ENCODE measurements at places on chromosomes 2 and 18.

- no peak for DNase-seq
These were observed 171.4 kb upstream of the EPAS1 start for GRCh38 chr2:46125798-46126197.

DNA sequence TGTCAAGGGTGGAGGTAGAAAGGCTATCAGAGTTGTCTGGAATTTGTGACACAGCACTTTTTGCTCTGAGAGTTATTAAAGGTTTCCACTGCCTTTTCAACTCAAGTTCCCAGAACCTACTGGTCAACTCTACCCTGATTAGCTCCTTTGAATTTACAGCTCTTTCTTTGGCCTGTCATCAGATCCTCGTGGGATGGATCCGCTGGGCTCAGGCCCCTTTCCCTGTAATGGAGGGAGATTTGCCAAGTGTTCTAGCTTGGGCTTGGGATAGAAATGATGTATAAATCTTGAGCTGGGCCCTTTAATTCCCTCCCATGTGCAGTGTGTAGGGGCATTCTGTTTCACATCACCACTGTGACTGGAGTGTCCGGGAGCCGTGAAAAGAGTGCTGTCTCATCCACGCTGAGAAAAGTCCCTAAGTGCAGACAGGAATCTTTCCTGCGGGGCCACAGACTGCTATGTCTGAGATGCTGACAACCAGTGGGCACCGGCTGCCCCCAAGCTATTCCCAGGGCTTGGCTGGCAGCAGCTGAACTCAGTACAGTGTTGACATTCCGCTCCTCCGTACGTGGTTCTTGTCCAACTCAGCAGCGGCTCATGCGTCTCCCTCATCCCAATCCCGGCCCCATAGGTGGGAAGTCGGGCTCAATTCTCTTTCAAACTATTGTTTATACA lies 46.9 kb upstream of the ARHGAP28 start:
- no peak for DNase-seq

DNA sequence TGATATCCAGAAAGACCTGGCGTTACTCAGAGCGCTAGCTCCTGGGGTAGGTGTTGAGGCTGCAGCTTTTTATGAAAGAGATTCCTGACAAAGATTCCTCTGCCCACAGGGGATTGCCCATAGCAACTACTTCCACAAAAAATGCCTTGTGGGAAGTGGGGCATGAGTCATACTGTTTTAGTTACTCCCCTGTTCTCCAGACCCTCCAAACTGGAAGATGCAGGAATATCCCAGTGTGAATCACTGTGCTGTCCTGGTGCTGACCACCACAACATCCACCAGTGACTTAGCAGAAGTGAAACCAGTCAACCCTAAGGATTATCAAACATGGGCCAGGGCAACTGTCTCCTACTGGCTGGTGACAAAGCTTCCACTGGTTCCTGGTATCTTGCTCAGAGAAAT lies 61.8 kb downstream of the CDH2 start:
- DNase-seq = no peak

- DNase-seq = no peak
These were observed 422.1 kb downstream of the PARD3B start for GRCh38 chr2:204967199-204967960.

DNA sequence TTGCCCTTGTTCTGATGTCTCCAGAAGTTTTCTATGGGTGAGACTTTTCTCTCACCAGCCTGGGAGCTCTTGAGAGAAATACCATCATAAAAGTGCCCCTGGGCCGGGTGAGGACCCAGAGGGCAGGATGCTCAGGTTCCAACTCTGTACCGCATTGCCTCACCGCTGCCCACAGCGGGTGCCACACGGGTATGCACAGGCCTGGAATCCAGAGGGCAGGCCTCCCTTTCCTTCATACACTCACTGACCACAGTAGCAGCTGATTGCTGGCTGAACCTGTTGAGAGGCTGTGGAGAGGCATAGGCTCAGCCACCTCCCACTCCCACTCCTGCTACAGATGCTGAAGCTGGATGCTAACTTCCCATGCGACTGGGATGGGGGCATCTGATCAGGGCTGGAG lies 293.8 kb downstream of the CYP26B1 start:
- DNase-seq = no peak

GRCh38 chr2:109607766-109608165 lies 6.0 kb downstream of the SEPTIN10 start:
- DNase-seq = no peak

GRCh38 chr2:46193356-46193755 lies 103.9 kb upstream of the EPAS1 start:
- DNase-seq = no peak

GRCh38 chr2:162342321-162342720 lies 1.6 kb upstream of the GCA start:
- DNase-seq = no peak

DNA sequence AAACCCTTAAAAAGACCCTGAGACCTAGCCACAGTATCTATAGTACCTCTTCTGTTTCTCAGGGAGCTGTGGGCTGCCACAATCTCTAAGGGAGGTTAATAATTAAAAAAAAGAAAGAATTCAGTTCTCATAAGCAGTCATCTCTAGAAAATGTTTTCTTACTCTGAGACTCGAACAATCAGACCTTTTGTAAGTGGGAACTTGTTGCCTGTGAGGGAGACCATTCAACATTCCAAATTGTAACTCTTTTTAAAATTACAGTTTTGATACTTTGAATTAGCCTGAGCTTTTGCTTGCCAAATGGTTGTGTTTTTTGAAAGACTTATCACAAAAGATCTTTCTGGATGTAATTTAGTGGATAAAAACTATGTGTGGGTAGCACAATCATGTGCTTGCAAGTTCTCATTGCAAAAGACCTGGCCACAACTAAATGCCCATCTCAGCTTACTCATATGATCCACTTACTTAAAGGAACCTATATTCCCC lies 33.3 kb downstream of the IL1R2 start:
- no peak for DNase-seq

DNA sequence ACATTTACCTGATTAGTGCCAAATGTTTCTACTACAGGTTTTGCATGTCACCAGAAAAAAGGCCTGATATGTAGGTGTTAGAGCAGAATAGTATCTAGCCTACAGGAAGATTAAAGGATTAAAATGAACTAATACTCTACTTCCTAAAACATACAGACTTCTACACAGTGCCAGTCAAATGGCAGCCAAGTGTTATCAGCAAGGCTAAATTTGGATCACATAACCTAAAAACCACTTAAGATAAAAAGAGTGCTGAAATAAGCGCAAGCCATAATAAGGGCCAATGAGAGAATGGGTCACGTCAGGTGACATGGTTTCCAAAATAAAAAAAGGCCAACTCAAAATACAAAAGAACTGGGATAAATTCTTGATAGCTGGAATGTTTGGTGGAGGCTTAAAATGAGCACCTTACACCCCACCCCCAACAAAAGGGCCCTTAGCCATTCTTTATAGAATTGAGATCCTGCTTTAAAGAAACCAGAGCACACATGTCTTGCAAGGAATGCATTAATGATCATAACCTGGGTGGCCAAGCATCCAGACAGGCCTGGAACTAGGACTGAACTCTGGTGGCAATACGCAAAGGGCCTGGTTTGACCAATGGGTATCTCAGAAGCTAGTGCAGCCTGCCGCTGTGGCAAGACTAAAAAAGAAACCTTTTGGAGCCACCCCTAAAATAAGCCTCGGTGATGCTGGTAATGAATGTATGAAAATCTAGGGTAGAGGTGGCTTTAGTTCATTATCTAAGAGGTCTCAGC lies 32.4 kb downstream of the IRS1 start:
- DNase-seq = no peak

DNA sequence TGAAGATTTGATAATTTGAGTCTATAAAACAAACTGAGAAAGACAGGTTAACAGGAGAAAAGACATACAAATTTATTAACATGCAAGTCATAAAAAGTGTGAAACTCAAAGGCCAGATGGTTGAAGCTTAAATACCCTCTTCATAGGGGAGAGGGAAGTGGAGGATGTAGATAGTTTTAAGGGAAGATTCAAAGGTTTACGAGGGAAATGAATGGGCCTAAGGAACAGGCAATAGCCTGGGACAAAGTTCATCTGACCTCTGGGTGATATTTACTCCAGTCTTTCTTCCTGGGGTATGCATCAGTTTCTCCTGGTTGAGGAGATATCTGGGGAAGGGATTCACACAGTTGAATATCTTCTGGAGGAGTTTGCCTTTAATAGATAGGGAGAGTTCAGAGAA lies 215.0 kb upstream of the SP5 start:
- no peak for DNase-seq

- DNase-seq = no peak
These were observed 176.8 kb upstream of the CELF4 start for GRCh38 chr18:37742436-37742835.

- no peak for DNase-seq
These were observed 52.4 kb downstream of the LIMS1 start for GRCh38 chr2:108586631-108587030.

DNA sequence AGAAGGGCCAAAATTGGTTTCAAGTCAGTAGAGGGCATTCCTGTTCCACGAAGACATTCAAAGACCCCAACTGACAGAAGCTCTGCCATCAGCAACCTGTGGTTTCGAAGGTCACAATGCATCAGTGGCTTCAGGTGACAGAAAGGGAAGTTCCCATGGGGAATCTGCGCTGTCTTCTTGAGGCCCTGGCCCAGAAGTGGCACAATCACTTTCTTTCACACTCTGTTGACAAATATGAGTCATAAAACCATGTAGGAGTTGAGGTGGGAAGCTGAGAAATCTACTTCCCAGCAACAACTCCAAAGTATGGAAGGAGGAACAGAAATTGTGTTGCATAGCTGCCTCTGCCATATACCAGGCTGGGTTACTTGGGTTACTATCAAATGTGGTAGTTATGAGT lies 621.1 kb upstream of the FANCL start:
- DNase-seq = no peak

- no peak for DNase-seq
These were observed 447.6 kb upstream of the POU3F3 start for GRCh38 chr2:104406261-104406726.

GRCh38 chr2:76469066-76469465 lies 758.4 kb upstream of the GCFC2 start:
- DNase-seq = no peak

DNA sequence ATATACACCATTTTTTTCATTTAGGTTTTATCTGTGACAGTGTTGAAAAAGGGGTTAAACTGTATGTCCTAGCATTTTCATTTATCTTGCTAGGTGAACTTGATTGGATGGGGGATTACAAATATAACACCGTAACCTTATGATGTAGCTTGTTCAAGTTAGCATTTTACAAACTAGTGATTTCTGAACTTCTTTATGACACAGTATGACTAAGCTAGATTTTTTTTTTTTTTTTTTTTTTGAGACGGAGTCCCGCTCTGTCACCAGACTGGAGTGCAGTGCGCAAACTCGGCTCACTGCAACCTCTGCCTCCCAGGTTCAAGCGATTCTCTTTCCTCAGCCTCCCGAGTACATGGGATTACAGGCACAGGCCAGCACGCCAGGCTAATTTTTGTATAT lies 47.1 kb downstream of the KCMF1 start:
- DNase-seq = no peak

- no peak for DNase-seq
These were observed 118.9 kb downstream of the CCDC102B start for GRCh38 chr18:68916734-68917133.

GRCh38 chr2:189013671-189014448 lies 39.7 kb downstream of the COL3A1 start:
- DNase-seq = no peak

DNA sequence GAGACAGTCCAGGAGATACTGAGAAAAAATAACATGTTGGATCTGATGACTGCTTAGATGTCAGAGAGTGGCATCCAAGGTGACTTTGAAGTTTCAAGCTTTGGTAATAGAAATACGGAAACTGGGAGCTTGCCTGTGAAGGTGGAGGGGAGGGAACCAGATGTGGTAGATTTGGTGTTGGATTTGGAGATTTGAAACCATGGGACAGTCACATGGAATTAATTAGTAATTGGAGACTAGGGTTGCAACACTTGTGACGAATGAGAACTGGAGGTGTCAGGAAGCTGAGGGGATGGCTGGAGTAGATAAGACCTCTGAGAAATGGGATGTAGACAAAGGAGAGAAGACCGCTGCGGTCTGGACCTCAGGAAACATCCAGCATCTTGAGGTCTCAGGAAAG lies 46.7 kb downstream of the RPL37A start:
- DNase-seq = no peak

GRCh38 chr2:44200759-44201158 lies 32.1 kb downstream of the PPM1B start:
- no peak for DNase-seq

DNA sequence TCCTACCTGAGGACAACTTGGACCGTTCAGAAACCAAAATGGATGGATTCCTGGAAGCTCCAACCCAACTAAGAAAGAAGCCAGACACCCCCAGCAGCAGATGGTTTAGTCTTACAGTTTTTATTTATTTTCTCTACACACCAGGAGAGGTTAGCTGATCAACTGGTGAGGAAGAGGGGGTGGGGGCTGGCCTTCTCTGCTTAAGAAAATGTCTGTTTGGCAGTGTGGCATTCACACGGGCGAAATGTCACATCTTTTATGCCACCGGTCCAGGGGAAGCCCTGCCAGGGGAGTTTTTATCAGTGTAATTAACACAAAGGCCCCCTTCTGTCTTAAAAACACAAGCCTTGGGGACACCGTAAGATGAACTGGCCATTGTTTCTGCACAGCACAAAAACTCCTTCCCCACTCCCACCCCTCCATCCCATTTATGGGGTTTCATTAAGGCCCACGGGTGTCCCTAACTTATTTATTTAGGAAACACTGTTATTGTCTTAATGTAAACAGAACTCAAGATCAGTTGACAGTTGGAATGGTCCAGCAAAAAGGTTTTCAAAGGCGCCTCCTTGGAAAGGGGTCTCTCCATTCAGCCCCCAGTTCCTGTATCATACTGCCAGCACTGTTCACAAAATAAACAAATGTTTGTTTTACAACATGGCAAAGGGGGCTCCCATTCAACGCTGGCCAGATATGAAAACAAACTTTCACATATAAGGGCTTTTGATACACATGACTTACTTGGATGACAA lies 217.0 kb downstream of the C1D start:
- no peak for DNase-seq

DNA sequence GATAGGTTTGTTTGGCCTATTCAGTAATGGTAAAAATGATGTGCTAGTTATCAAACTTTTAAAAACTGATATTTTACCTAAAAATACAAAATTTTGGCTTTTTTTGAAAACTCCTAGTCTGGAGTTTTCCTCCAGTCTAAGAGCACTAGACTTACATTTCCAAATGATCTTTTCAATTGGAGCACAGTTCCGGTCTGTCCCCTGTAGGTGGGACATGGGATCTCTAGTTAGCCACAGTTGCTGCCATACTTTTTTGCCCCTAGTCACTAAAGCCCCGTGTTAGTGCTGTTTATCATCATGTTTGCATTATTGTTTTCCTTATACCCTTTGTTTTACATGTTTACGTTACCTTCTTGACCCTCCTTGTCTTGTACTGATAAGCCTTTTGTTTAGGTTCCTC lies 52.4 kb downstream of the RELCH start:
- no peak for DNase-seq
